AG10803 (cell line): ENCODE measurements at places on chromosomes 2 and 18.

- DNase-seq = no peak
Observed at GRCh38 chr2:26168785-26169184, 4.1 kb upstream of the GAREM2 start.

DNA sequence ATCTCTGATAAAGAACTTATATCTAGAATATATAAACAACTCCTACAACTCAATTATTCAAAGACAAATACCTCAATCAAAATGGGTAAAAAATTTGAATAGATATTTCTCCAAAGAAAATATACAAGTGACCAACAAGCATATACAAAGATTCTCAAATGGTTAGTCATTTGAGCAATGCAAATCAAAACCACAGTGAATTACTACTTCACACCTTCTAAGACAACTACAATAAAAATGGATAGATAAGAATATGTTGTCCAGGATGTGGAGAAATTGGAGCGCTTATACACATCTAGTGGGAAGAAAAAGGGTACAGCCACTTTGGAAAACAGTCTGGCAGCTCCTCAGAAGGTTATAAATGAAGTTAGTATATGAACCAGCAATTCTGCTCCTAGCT is 332.9 kb downstream of the TGIF1 start:
- no peak for DNase-seq

GRCh38 chr2:158716121-158716791 is 78.9 kb upstream of the DAPL1 start:
- DNase-seq = no peak

DNA sequence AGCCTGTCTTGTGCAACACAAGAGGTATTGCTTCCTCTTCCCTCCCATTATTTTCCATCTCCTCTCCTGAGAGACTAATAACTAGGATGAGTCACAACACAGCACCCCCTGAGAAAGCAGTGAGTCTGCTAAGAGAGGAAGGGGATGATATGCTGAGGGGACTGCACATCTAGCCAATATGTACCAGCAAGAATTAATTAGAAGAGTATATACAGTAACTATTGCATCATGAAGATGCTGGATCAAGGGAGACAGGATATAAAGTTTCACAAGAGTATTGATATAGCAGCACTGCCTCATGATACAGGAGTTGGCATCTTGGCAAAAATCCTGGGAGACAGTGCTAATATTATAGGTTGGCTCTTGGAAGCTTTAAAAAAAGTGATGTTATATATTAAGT is 289.9 kb upstream of the RBMS1 start:
- DNase-seq = peak; percentile 20

- peak; percentile 89 for DNase-seq
Observed at GRCh38 chr2:9980520-9980919, 29.0 kb downstream of the GRHL1 start.

DNA sequence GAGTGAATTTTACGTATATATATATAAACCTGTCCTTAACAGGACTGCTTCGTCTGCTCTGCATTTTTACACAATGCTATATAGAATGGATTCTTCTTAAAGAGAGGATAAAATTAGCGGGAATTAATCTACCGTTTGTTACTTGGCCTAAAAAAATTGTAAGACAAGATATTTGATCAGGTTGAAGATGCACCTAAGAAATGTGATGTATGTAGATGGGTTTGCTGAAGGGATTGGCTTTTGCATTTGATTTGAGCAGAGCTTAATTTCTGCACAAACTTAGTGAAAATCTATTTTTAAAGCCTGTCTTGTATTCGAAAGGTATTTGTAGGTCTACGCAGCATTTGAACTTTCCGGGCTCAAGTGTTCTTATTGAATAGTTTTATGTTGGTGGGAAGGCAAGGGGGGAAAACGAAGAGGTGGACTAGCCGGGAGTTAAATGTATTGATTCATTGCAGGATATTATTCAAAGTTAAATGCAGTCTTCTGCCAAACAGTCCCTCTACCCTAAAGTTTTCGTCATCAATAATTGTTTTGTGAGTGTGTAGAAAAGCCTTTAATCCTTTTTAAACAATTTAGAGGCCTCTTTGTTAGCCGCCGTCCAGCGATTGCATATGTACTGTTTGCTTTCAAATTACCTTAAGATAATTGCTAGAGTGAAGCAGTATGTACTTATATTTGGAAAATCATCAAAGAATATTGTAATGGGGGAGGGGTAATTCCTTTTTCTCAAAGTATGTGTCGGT is 1.2 kb downstream of the PPP1CB start:
- no peak for DNase-seq
